HTR-8/SVneo (cell line): ENCODE measurements at places on chromosomes 6 and 20.

DNA sequence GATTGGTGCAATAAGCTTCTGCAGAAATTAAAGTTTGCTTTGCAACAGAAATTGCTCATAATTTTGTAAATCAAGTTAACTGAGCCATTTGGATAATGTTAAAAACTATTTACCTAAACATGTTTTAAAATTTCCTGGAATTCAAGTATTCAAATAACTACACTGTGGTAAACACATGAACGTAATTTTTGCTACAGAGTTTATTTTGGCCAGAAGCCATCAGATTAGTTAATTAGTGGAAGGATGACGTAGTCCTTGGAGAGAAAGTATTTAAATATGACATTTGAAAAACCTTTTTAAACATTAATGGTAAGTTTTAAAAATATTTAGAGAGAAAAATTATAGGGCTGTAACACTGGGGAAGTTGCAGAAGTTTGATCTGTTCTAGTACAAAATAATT, 121.2 kb upstream of the UST start:
- DNase-seq: no peak

DNA sequence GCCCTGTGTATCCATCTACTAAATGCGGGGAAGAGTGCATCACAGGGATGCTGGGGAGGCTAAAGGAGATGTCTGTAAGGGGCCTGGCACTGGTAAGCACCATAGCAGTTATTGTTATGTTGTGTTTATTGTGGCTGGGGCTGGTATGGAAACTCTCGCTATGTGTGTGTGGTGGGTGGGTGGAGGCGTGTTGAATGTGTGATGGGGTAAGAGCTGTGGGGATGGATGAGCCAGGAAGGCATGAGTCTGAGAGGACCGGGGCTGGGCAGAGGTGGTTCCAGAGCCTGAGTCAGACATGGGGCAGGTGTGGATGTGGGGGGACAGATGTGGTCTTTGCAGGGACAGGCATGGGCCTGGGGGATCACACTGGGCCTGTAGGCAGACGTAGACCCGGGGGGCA, 88.1 kb downstream of the GRM4 start:
- no peak for DNase-seq

- DNase-seq: no peak
Observed at GRCh38 chr6:168371185-168371584, 51.6 kb upstream of the DACT2 start.

GRCh38 chr6:3239110-3239830, 11.8 kb upstream of the TUBB2B start:
- DNase-seq: no peak

GRCh38 chr20:10603971-10604864, 69.6 kb downstream of the JAG1 start:
- DNase-seq: peak; percentile 82

DNA sequence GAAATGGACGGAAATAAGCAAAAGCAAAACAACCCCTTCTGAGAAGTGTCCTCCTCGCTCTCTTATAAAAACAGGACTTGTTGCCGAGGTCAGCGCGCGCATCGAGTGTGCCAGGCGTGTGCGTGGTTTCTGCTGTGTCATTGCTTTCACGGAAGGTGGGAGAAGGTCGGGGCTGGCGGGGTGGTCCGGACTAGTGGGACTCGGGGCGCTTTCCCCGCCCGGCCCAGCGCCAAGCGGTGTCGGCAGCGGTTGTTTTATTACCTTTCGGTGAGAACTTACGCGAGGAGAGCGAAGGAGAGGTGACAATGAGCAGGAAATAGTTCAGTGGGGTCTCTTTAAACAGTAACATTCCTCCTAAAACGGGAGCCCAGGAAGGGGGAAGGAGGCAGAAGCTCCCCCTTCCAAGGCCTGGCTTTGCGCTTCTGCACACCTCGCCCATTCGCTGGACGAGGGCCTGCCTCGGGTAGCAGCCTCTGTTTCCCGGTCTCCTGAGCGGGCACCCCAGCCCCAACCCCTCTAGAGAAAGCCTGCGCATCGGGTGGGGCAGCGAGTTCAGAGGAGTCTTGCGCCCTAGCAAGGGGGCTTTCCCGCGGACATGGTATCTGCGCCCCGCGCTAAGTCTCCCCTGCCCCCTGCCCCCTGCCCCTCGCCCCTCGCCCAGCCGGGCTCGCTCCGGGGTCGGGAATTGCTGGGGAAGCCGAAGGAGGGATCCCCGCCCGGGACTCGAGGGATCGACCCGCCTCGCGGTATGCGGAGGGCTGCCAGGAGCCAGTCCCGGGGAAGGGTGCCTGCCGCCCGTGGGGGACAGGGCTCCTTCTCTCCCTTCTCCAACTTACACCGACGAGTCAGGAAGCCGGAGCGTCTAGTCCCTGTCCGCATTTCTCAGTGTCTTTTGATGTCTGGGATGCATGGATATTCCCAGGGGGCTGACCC, 1.2 kb upstream of the TBXT start:
- DNase-seq: no peak

GRCh38 chr6:25956226-25956625, 6.4 kb upstream of the TRIM38 start:
- DNase-seq: no peak

DNA sequence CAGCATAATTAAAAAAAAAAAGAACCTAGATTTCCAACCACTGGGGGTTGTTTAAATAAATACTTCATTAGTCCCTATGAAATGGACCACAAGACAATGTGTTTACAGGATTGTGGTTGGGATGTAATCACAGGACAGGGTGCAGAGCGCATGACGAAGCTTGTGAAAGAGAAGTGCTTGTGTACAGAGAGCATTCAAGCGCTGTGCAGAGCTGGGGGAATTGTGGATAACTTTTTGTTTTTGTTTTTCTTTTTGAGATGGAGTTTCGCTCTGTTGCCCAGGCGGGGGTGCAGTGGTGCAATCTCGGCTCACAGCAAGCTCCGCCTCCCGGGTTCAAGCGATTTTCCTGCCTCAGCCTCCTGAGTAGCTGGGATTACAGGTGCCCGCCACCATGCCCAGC, 22.3 kb downstream of the LAMA5 start:
- DNase-seq: no peak

DNA sequence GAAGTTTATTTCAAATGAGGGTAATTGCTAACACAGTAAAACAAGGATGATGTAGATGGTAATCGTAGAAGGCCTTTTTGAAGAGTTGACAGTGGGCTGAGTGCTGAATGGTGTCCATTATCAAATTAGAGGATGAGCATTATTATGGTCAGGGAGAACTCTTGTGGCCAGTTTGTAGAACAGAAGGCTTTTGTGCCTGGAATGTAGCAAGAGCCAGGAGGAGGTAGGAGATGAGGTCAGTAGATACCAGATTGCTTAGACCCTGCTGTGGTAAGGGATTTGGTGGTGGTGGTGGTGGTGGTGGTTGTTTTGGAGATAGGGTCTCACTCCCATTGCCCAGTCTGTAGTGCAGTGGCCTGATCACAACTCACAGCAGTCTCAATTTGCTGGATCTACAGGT, 6.2 kb downstream of the CSE1L start:
- DNase-seq: no peak

- DNase-seq: no peak
Observed at GRCh38 chr20:16284385-16285100, 288.7 kb downstream of the KIF16B start.

DNA sequence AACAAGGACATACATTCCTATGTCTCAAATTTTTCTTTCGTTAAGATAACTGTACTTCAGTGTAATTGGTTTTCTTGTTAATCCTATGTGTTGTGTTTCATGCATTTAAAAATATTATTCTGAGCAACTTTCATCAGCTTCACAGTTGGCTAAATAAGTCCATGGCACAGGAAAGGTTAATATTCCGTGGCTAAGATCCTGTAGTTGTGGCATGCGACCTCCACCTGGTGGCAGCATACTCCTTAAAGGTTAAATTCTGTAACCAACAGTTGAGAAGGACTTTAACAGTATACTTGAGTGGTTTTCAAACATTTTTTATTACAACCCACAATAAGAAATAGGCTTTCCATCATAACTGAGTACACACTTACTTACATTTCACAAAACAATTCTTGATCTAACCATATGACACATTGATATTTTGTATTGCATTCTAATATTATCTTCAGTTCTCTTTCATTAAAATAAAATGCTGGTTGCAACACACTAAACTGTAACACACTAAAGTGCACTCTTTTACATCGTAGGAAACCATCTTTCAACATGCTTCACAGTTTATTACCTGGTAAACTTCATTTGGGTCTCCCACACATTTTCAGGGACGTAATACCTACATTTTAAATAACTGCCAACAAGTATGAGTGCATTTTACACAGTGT, 118.3 kb downstream of the SLX4IP start:
- peak; percentile 57 for DNase-seq

GRCh38 chr20:37315021-37315451, 25.6 kb downstream of the MANBAL start:
- no peak for DNase-seq
